ENCODE measurements at places on chromosomes 4 and X.
A peak's percentile ranks its signal among the peaks of the same experiment; 100 is the strongest.

- no peak for DNase-seq
Observed at GRCh38 chr4:158319880-158320279, 109.6 kb downstream of the TMEM144 start.

GRCh38 chr4:123352240-123352945, 44.2 kb upstream of the SPRY1 start:
- no peak for DNase-seq

GRCh38 chrX:15207994-15208393, 61.9 kb downstream of the ASB9 start:
- no peak for DNase-seq

DNA sequence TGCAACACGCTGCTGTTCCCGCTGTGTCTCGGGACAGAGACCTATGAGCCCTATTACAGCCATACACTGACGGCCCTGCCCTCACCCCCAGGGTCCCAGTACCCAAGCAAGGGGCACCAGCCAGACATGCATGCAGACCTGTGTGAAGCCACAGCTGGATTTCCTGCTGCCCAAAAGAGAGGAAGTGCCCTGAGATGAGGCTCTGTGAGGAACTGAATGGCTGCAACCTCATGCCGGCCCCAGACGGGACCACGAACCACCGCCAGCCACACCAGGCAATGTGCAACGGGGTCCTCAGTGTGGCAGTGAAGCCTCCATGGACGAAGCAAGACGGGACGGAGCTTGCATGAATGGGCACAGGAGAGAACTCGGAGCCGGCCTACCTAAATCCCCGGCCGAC, 21.1 kb downstream of the CTBP1 start:
- no peak for DNase-seq

DNA sequence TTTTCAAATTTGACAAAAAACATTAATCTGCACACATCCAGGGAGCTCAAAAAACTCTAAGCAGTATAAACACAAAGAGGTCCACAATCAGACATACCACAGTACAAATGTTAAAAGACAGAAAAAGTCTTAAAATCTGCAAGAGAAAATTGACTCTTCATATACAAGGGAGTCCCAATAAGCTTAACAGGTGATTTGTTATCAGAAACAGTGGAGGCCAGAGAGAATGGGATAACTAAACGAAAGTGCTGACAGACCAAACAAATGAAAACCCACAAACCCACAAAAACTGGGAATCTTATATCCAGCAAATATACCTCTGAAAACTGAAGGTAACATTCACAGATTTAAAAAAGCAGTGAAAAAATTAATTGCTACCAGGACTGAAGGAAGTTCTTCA, 182.0 kb upstream of the PAQR3 start:
- DNase-seq: no peak

GRCh38 chrX:39907964-39908661, 189.6 kb downstream of the BCOR start:
- peak; percentile 91 for DNase-seq

- DNase-seq: no peak
Observed at GRCh38 chr4:54773022-54773421, 115.3 kb downstream of the KIT start.

GRCh38 chr4:89299153-89299791, 8.3 kb downstream of the GPRIN3 start:
- DNase-seq: peak; percentile 50

DNA sequence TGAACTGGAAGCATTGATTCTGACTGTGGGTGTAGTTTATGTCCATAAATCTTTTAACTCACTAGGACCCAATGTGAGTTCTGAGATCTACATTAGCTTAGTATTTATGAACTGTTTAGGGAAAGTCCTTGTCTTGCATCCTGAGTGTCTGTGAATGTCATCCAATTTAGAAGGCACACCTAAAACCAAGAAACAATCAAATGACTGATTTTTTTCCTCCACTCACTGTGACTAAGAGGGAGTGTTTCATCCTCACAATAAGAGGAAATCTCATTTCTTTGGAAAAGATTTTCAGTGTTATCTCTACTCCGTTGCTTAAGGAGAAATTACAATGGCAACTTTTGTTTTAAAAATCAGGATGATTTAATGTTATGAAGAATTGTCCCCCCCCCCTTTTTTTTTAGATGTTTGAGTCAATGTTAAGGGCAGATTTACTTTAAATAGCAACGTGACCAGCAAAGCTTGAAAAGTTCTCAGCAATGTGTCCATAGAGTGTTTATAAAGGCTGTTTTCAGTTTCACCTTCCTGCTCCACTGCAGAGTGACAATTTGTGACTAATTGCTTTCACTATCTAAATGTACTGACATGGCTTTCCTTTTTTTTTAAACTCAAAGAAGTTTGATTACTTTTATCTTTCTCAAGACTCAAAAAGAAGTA, 173.0 kb downstream of the SPCS3 start:
- DNase-seq: peak; percentile 37

- DNase-seq: peak; percentile 71
Observed at GRCh38 chrX:45851434-45851991, 650.8 kb upstream of the DIPK2B start.

- peak; percentile 62 for DNase-seq
Observed at GRCh38 chr4:78864405-78865024, 74.7 kb downstream of the PAQR3 start.

- DNase-seq: no peak
Observed at GRCh38 chrX:155218777-155219176, 2.5 kb downstream of the VBP1 start.

DNA sequence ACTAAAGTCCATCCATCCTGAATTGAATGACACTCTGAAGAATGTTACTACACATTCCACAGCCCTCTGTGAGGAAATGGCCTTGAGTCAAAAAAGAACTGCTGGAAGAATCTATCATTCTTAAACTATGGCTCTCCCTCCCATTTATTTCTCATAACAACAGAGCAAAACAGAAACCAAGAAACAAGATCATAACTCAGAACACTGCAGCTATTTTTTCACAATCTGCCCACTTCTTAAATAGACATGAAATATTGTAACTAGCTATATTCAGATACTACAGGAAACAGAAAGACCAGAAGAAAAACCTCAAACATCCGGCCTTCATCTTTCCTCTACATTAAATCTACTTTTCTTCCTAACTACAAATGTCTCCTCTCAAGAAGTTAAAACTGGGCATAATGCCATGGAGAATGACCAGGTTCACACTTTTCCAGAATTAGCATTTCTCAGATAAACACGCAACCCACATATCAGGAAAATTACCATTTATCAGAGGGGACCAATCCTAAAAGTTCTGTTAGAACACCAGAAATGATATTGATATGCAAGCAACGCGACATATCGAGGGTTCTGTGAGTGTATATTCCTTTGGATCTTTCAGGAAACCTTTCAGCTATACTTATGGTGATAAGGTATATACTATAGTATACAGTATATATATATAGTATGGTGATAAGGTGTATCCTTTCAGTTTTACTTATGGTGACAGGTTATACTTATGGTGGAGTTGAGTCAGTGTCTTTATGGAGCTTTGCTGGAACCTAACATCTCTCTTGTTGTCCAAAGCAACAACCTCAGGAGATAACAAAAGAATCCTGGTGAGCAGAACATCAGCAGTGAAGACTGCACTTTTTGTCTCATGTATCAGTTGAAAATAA, 60.4 kb upstream of the IRF2 start:
- DNase-seq: peak; percentile 4

DNA sequence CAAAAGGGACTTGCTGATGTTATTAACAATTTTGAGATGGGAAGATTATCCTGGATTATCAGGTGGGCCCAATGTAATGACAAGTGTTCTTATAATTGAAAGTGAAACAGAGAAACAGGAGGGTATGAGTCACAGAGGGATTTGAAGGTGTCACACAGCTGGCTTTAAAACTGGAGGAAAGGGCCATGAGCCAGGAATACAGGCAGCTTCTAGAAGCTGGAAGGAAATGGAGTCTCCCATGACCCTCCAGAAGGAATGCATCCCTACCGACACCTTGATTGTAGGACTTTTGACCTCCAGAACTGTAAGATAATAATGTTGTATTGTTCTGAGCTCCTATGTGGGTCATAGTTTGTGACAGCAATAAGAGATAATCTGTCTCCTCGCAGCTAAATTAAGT, 98.0 kb upstream of the STIM2 start:
- DNase-seq: no peak

- no peak for DNase-seq
Observed at GRCh38 chr4:129064717-129065116, 28.6 kb downstream of the SCLT1 start.

- no peak for DNase-seq
Observed at GRCh38 chrX:94850811-94851210, 1176.8 kb downstream of the FAM133A start.

- DNase-seq: no peak
Observed at GRCh38 chr4:109879081-109879480, 31.2 kb downstream of the LRIT3 start.

GRCh38 chr4:112272292-112272691, 13.4 kb downstream of the TIFA start:
- DNase-seq: no peak

GRCh38 chr4:101279377-101279871, 67.9 kb downstream of the PPP3CA start:
- DNase-seq: peak; percentile 55

DNA sequence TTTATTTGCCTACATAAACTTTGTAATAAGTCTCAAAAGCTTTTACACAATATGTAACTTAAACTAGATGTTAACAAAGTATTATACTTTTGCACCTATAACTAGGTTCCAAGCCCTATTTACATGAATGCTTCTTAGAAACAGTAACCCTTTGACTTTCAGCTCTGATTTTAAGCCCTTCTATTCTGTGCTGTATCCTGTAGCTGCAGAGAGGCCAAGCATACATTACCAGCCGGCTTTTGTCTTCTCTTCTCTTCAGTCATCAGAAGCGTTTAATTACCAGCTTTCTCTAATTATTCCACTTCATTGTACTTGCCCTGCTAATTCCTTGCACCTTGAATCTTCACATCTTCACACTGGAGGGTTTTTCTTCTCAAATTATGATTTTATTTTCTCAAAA, 403.1 kb downstream of the PDGFC start:
- no peak for DNase-seq

GRCh38 chrX:100623001-100623400, 13.6 kb downstream of the TSPAN6 start:
- DNase-seq: no peak
